NCI-H1417 treated with DMSO at 0.1 percent for 48 hours (cell line): ENCODE measurements at places on chromosomes 12 and 14.

DNA sequence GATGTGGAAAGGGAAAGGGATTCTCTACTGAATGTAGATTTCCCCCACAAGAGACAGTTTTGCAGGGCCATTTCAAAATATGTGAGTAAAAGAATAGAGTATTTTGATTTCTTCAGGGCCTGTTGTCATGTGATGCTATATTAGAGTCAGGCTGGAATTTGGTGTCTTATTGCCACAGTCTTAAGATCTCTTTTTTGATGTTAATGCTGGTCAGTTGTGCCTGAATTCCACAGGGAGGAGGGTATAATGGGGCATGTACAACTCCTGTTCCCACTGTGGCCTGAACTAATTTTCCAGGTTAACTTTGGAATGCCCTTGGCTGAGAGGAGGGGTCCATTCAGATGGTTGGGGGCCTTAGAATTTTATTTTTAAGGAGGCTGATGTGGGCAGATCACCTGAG, 111.0 kb upstream of the MAX start:
- DNase-seq, result no peak

GRCh38 chr12:12958886-12959285, 6.9 kb upstream of the GPRC5D start:
- DNase-seq, result no peak

DNA sequence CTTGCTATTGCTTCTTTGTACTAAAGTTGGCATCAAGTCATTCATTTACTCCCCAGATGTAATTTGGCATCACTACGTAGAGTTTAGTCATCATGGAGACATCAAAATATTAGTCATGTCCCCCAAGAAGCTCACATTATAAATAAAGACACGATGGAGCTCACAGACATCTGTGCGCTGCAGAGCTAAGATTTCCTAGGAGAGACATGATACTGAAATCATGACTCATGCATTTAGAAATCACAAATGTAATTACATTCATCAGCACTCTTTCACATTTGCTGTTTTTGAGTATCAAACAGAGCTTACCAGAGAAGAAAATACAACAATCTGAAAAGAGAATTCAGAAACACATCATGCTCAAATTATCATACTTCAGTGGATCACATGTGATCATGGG, 169.8 kb downstream of the LRIG3 start:
- no peak for DNase-seq

- peak; percentile 36 for DNase-seq
Observed at GRCh38 chr12:749751-750270, 2.6 kb upstream of the WNK1 start.

DNA sequence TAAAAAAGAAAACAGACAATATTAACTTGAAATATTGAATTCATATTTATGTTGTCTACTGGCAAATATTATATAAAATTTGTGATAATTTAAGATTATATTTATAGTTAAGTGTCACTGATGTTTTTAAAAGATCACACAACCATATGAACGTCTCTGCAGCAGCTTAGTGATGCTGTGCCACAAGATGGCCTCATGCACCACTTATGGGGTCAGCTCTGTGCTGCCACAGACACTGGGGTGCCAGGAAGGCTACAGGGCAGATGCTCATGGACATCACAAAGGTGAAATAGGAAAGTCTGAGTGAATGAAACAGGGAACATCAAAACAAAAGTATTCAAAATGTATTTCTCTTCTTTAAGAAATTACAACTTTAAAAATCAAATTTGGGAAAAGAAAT, 13.1 kb downstream of the ATXN3 start:
- no peak for DNase-seq

DNA sequence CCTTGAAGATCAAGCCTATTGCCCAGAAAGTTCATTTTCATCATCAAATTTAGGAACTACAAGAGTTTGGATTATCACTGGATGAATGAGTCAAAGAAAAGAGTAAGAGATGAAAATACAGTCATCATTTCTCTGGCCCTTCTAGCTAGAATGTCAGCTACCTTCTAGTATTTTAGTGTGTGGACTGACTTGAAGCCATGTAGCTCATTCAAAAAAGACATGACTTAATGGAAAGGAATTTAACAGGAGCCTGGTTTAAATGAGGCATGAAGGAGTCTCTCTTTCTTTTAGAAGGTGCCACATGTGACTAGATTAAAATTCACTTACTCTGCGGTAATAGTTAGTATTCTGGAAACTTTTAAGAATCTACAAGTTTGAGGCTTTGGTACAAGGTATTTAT, 7.1 kb downstream of the PTHLH start:
- DNase-seq, result no peak

DNA sequence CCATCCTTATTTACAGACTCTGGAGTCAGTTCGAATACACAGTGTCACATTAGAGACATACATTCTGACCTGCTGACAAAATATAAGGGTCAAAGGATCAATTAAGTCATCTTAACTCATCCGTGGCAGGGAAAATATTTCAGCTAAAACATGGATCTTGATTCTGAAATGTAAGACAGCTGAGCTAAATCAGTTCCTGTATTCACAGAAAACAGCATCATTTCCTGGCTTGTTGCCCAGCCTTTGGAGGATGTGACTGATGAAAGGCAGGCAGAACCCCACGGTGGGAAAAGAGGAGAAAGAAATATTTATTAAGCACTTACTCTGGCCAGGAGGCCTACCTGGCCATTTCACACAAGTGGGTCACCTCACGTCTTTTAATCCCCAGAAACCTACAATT, 101.9 kb downstream of the GAS2L3 start:
- peak; percentile 45 for DNase-seq

DNA sequence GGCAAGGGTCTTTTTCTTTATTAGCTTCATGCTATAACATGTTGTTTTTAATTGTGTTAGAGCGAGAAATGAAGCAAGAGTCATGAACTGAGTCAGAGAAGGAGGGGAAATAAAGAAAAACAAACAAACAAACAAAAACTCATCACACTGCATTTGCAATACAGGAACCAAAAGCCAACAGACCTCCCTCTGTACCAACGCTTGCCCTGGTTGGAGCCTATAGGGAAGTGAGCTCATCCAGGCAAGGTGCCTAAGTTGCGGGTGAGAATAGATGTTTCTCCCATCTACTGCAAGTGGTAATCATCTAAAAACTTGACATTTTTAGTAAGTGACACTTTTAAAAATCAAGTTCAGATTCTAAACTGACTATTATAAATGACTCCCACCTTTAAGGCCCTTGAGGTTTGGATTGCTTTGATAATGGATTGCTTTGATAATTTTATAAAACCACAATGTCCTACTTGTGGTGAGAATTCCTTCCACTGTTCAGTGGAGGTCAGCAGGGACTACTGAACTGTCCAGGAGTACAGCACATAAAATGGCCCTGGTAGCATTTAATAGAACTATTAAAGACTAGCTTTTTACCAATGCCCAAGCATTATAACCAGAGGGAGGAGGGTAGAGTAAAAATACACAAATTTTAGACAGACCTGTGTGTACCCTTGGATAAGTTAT, 31.3 kb downstream of the SLC38A1 start:
- no peak for DNase-seq

DNA sequence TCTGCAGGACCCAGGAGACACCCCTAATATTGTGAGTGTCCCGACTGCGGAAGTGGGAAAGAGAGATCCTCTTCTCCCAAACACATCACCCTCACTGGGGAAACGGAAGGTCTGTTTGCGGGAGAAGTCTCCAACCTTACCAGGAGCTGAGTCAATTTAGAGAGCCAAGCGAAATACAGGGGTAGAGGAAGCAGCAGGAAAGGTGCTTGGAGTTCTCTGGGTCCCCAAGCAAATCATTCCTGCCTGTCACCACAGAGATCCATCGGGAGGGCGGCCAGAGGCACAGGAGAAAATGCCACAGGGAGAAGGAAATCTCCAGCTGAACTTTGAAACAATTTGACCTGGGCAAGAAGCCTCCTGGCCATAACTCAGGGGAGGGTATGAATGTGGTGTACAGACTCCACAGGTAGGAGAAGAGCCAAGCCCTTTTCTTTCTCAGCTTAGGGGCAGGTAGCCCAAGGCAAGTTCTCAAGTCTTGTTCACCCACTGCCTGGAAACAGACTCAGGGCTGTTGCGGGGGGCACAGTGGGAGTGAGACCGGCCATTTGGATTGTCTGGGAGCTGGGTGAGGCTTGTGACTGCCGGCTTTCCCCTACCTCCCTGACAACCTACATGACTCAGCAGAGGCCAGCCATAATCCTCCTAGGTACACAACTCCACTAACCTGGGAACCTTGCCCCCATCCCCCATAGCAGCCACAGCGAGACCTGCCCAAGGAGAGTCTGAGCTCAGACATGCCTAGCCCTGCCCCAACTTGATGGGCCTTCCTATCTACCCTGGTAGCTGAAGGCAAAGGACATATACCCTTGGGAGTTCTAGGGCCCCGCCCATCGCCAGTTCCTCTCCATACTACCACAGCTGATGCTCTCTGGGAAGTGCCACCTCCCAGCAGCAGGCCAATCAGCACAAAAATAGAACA, 211.9 kb upstream of the ARHGAP5 start:
- DNase-seq, result no peak

GRCh38 chr12:26028953-26029735, 70.7 kb downstream of the RASSF8 start:
- DNase-seq, result peak; percentile 21

GRCh38 chr12:89571491-89572195, 45.8 kb upstream of the POC1B start:
- no peak for DNase-seq

- DNase-seq, result no peak
Observed at GRCh38 chr14:70879448-70879847, 27.8 kb upstream of the PCNX1 start.

DNA sequence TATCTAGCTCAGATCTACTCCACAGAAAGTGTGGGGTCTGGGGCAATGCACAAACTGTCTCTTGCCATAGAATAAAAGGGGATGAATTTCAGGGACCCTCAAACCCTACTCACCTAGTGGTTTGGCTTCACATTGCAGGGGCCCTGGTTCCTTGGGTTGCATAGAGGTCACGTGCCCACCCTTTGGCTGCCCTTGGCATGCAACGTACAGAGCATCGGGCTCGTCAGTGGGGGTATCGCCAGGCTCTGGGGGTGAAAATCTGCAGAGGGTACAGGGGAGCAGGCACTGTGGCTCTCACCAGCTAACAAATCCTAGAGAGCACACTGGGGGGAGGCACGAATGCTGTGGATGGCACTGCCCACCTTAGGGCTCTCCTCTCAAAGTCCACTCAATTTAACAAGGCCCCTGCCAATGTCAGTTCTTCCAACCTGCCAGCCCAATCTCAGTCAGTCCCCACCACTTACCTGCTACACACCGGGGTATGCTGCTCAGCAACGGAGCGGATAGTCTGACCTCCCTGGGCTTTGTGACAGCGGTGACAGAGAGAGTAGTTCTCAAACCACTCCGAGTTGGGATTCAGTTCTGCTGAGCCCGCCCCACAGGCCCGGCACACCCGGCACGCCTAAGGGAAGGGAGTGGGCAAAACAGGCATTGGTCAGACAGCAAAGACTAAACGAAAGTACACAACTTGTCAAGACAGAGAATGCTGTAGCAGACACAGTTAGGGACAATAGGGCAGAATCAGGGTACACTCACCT, 8.0 kb downstream of the KMT2D start:
- no peak for DNase-seq

- no peak for DNase-seq
Observed at GRCh38 chr12:83404521-83404920, 717.8 kb downstream of the TMTC2 start.

- DNase-seq, result peak; percentile 29
Observed at GRCh38 chr14:52153939-52154338, 85.1 kb upstream of the NID2 start.

GRCh38 chr14:104130974-104131651, 7.3 kb upstream of the KIF26A start:
- no peak for DNase-seq

DNA sequence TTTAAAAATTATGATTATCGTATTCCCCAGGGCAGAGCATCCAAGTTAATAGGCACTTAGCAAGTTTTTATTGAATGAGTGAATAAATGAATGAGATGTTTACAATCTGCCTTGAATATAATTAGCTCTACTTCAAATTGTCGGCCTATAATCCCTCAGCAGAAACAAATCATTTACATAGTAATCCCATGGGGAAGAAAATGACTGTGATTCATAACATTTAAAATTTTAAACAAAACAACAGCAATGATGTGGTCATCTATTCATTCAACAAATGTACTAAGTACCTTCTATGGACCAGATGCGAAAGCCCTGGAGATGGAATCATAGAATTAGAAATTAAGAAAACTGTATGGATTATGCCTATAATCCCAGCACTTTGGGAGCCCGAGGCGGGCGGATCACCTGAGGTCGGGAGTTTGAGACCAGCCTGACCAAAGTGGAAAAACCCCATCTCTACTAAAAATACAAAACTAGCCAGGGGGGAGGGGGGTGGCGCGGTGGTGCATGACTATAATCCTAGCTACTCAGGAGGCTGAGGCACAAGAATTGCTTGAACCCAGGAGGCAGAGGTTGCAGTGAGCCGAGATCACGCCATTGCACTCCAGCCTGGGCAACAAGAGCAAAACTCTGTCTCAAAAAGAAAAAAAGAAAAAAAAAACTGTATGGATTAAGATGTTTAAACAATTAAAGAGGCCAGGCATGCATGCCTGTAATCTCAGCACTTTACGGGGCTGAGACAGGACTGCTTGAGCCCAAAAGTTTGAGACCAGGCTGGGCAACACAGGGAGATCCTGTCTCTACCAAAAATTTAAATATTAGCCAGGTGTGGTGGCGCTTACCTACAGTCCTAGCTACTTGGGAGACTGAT, 17.7 kb upstream of the MDM2 start:
- DNase-seq, result no peak

- no peak for DNase-seq
Observed at GRCh38 chr14:99187858-99188257, 84.1 kb downstream of the BCL11B start.

GRCh38 chr12:4434301-4434700, 11.3 kb downstream of the FGF6 start:
- no peak for DNase-seq

GRCh38 chr12:66417217-66417616, 114.9 kb downstream of the HELB start:
- no peak for DNase-seq

- no peak for DNase-seq
Observed at GRCh38 chr14:33996462-33996861, 45.6 kb upstream of the EGLN3 start.

DNA sequence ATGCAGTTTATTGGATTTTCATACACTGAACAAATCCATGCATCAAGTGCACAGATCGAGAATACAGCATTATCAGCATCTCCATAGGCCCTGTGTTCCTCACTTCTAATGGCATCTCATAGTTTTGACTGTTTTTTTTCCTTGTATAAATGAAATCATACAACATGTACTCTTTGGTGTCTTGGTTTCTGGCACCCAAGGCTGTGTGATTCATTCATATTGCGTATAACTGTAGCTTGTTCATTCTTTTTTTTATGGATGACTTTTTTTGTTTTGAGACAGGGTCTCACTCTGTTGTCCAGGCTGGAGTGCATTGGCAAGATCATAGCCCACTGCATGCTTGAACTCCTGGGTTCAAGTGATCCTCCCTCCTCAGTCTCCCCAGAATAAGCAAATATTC, 14.3 kb downstream of the RASSF8 start:
- no peak for DNase-seq

GRCh38 chr14:58535044-58535443, 102.7 kb upstream of the DACT1 start:
- DNase-seq, result no peak
